Left ventricle myocardium inferior (tissue), 1 donor: ENCODE measurements at places on chromosomes 16 and 17. TPM values are rescaled to one million over a fixed set of nuclear protein-coding genes. Genes with fewer than 3 reads are reported as not detected.
A peak's percentile ranks its signal among the peaks of the same experiment; 100 is the strongest.

GRCh38 chr16:88088161-88088581 is 136.9 kb downstream of the BANP start:
- peaks cover 14% of the 10 kb centered on the region for H3K4me1 ChIP-seq
- H3K27ac ChIP-seq: no peak overlapping the region
- no peak overlapping the region for H3K4me3 ChIP-seq
- DNase-seq: peak; percentile 48
- H3K36me3 ChIP-seq: no peaks in the 10 kb centered on the region
- peaks cover 13% of the 10 kb centered on the region for H3K27me3 ChIP-seq

DNA sequence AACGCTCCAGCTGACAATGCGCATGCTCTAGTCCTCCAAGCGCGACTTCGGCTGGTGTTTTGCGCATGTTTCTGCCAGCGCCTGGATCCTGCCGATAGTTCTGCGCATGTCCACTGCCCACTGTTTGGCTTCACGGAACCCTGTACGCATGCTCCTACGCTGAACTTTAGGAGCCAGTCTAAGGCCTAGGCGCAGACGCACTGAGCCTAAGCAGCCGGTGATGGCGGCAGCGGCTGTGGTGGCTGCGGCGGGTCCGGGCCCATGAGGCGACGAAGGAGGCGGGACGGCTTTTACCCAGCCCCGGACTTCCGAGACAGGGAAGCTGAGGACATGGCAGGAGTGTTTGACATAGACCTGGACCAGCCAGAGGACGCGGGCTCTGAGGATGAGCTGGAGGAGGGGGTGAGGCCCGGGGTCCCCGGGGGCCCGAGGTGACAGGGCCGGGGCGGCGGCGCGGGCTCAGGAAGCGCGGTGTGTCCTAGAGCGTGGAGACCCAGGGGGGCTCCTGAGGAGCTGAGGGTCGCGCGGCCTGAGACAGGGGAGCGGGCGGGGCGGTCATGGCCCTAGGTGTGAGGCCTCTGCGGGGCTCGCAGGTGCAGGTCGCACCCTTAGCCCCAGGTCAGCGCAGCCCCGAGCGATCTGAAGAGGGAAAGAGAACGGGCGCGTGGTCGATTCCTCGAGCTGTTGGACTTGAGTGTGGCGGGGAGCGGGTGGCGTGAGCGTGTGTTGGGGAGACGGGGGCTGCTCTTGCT is at the start of the genes RPS6KB1 and TUBD1:
TSS of gene RPS6KB1 (plus strand) at position 198 of the 752 bp plus-strand sequence. CDS start at position 262, 64 bp downstream.
TSS of gene TUBD1 (minus strand) at position 20 of the 752 bp plus-strand sequence. CDS start 1,941 bp downstream, outside the sequence.
- peaks cover 52% of the 10 kb centered on the region for H3K4me1 ChIP-seq
- H3K4me3 ChIP-seq: peak within 1 kb of the TSS; percentile 85
- H3K27ac ChIP-seq: peak within 1 kb of the TSS; percentile 91

- H3K36me3 ChIP-seq: peaks cover 44% of the 10 kb centered on the region
- no peak overlapping the region for H3K27ac ChIP-seq
- DNase-seq: no peak
- no peak overlapping the region for H3K4me3 ChIP-seq
These were observed 9.5 kb downstream of the MRPL27 start for GRCh38 chr17:50363217-50364060.

RTN4RL1 gene
- total RNA-seq: 4.0 TPM

C16orf86 gene
- total RNA-seq: 2.9 TPM

KIF18B gene
- 0.49 TPM for total RNA-seq

CES5A gene
- not detected for total RNA-seq

- H3K36me3 ChIP-seq: no peaks in the 10 kb centered on the region
- H3K4me3 ChIP-seq: no peak overlapping the region
- H3K4me1 ChIP-seq: peaks cover 8% of the 10 kb centered on the region
- no peak overlapping the region for H3K27ac ChIP-seq
- DNase-seq: no peak
- H3K27me3 ChIP-seq: peaks cover 82% of the 10 kb centered on the region
These were observed 2.9 kb downstream of the MARCHF10 start for GRCh38 chr17:62805234-62805633.

DNA sequence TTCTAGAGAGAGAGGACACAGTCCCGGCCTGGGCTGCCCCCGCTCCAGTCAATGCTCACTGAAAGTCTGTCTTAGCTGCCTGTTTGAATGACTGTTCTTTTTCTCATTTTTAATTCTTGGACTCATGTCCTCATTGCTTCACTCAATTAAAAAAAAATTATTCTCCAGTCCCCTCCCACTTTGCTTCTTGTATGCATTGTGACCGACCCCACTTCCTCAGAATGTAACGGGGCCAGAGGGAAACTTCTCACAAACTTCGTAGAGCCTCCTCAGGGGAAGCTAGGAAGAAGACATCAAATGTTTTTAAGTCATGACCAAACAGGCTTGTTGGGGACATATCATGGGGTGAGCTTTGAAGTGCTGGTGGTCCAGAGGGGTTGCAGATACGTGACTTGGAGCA is 113.2 kb downstream of the CCDC182 start:
- H3K27me3 ChIP-seq: no peaks in the 10 kb centered on the region
- H3K27ac ChIP-seq: no peak overlapping the region
- peaks cover 10% of the 10 kb centered on the region for H3K36me3 ChIP-seq
- no peak overlapping the region for H3K4me3 ChIP-seq

- H3K4me1 ChIP-seq: peaks cover 44% of the 10 kb centered on the region
- H3K4me3 ChIP-seq: peak within 1 kb of the TSS; percentile 98
- H3K36me3 ChIP-seq: peaks cover 12% of the 10 kb centered on the region
- peak within 1 kb of the TSS; percentile 97 for H3K27ac ChIP-seq
- peak; percentile 95 for DNase-seq
- H3K27me3 ChIP-seq: no peaks in the 10 kb centered on the region
These were observed at the start of gene MSI2 for GRCh38 chr17:57255776-57256681. Gene MSI2 (plus strand): TSS chr17:57256523. CDS start chr17:57256743, 220 bp downstream.

GRCh38 chr16:66594739-66595138 is 9.8 kb upstream of the CMTM3 start:
- H3K27ac ChIP-seq: no peak overlapping the region
- no peaks in the 10 kb centered on the region for H3K36me3 ChIP-seq
- DNase-seq: no peak
- H3K27me3 ChIP-seq: no peaks in the 10 kb centered on the region

MMP28 gene
- total RNA-seq: 3.0 TPM

GRCh38 chr16:2468725-2469398 is 2.2 kb upstream of the NTN3 start:
- peaks cover 49% of the 10 kb centered on the region for H3K27me3 ChIP-seq
- H3K4me3 ChIP-seq: peak overlapping the region; percentile 74
- DNase-seq: no peak
- H3K4me1 ChIP-seq: peaks cover 61% of the 10 kb centered on the region
- no peaks in the 10 kb centered on the region for H3K36me3 ChIP-seq
